ENCODE measurements at places on chromosomes 3 and 15.
A peak's percentile ranks its signal among the peaks of the same experiment; 100 is the strongest.

GRCh38 chr3:138938877-138939560 lies 7.9 kb downstream of the FOXL2 start:
- no peak for DNase-seq

DNA sequence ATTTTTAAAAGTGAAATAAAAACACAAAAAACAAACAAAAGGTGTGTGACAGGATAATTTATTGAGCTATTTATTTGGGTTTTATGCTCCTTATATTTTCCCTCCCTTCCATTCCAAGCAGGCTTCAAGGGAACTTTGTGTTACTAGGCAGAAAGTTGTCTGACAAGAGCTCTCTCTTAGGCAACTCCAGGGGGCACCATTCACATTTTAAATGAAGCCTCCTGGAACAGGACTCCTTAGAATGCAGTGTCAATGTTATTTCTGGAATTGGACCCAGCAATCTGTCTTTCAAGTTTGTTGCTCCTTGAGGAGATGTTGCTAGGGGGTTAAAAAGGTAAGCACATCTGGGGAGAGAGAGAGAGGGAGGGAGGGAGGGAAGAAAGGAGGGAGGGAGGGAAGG lies 5.4 kb upstream of the RFX7 start:
- peak; percentile 8 for DNase-seq

DNA sequence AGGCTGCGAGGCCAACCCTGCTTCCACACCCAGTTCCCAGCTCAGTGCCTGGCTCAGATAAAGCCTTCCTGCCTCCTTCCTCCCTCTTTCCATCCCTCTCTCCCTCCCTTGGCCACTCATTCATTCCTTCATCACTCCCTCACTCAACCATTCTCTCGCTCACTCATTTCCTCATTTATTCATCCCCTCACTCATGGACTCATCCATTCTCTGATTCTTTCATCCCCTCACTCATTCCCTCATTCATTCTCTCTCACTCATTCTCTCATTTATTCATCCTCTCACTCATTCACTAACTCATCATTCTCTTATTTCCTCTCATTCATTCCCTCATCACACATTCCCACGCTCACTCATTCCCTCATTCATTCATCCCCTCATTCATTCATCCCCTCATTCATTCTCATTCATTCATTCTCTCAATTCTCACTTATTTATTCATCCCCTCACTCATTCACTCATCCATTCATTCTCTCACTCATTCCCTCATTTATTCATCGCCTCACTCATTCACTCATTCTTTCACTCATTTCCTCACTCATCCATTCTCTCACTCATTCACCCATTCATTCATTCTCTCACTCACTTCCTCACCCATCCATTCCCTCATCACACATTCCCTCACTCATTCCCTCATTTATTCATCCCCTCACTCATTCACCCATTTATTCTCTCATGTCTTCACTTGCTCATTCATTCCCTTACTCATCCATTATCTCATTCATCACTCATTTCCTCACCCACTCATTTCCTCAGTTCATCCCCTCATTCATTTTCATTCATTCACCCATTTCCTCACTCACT lies 13.2 kb downstream of the ABTB1 start:
- DNase-seq = no peak

GRCh38 chr3:94069194-94069813 lies 6.4 kb downstream of the NSUN3 start:
- no peak for DNase-seq

DNA sequence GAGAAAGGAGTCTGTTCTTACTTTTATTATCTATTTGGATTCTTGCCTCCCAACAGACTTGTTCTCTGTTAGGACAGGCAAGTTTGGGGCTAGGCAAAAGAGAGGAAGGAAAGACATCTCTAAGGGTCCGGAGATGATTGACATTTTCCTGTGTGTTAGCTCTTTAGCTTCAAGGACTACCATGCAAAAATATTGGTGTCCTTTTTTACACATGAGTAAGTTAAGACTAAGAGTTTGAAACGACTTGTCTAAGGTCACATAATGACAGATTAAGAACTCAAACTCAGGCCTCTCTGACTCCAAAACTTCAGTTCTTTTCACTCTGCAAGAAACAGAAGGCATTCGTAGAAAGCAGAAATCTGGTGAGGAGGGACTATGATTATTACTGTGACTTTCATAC lies 5.9 kb downstream of the LMCD1 start:
- no peak for DNase-seq

- no peak for DNase-seq
Measured at GRCh38 chr3:56456117-56456516, 12.2 kb downstream of the ERC2 start.

- DNase-seq = no peak
Measured at GRCh38 chr3:156434921-156435320, 120.0 kb downstream of the SSR3 start.

DNA sequence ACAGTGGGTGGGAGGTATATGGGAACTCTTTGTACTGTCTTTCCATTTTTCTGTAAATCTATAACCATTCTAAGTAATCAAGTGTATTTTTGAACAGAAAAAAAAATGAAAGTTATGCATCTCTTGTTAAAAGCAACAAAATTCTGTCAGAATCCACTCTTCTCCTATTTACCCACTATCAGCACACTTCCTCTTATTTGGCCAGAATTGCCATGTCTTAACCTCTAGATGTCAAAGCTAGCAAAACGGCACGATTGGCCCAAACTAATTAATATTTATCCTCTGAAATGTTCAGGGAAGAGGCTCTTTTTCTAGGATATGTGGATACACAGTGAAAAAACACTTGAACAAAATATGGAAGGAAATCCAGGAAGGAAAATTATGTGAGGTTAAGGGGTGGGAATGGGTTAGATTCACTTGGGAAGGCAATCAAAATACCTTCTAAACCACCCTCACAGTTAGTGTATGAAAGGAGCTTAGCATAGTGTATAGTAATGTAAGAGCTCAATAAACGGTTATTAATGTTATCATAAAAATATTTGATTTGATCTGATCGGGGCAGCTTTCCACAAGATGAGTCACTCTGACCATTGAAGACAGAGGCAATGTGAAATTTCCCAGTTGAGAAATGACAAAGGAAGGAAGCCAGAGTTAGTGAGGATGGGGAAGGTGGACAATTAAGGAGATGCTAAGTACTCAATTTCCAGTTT lies 20.1 kb upstream of the TGFBR2 start:
- DNase-seq = no peak

DNA sequence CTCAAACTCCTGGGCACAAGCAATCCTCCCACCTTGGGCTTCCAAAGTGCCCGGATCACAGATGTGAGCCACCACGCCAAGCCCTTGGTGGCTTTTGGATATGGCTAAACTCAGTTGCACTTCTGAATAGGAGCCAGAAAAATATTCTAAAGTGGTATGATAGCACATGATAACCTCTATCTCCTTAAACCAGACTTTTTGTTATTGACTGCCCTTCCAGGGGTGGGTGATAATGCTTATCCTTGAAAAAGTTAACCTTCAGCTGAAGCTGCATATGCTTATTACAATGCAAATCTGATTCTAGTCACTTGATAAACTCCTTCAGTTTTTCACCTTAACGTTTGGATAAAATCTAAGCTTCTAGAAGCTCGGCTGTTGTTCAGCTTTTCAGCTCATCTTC lies 6.3 kb downstream of the CCNB2 start:
- no peak for DNase-seq

DNA sequence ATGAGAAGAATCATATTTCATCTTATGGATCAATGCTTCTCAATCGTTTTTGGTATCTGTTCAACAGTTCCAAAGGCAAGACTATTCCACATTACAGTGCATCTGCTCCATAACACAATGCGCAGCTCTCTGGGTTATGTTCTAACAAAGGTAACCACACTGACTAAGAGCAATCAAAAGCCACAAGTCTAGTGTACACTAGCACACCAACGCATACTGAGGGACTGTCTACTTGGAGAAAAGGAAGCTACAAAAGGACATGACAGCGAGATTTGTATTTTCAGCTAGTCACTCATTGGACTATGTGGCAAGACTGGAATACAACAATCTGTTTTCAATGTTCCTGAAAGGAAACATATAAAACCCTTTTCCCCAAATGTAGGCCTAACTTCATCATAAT lies 35.8 kb downstream of the SETD2 start:
- no peak for DNase-seq

- no peak for DNase-seq
Measured at GRCh38 chr3:33312361-33312760, 35.1 kb downstream of the FBXL2 start.

DNA sequence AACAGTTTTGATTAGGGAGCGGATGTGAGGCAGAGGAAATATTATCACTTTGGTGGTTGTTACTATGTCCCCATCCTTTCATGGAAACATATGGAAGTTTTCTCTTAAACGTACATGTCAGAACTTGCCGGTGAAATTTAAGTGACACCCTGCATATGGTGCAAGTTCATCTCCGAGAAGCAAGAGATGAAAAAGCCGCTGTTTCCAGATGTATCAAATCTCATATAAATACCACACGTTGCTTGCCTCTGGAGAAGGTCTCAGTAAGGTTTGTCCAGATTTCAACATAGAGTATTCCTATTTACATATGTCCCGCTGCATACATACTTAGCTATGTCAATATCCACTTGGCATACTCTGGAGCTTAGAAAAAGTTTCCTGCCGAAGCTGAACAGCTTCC lies 172.2 kb upstream of the ICE2 start:
- DNase-seq = no peak

- no peak for DNase-seq
Measured at GRCh38 chr3:101950985-101951733, 101.8 kb downstream of the NFKBIZ start.

GRCh38 chr3:126287536-126288241 lies 69.5 kb downstream of the KLF15 start:
- DNase-seq = peak; percentile 43

GRCh38 chr3:98887684-98888083 lies 13.8 kb downstream of the DCBLD2 start:
- no peak for DNase-seq

GRCh38 chr3:10329495-10330015 lies 8.6 kb upstream of the SEC13 start:
- no peak for DNase-seq

- no peak for DNase-seq
Measured at GRCh38 chr3:106172101-106172500, 303.3 kb upstream of the CBLB start.

- DNase-seq = no peak
Measured at GRCh38 chr15:86278586-86278985, 198.9 kb downstream of the AGBL1 start.

- DNase-seq = no peak
Measured at GRCh38 chr3:81920816-81921215, 159.4 kb upstream of the GBE1 start.

GRCh38 chr3:36924744-36925521 lies 19.9 kb downstream of the TRANK1 start:
- no peak for DNase-seq

DNA sequence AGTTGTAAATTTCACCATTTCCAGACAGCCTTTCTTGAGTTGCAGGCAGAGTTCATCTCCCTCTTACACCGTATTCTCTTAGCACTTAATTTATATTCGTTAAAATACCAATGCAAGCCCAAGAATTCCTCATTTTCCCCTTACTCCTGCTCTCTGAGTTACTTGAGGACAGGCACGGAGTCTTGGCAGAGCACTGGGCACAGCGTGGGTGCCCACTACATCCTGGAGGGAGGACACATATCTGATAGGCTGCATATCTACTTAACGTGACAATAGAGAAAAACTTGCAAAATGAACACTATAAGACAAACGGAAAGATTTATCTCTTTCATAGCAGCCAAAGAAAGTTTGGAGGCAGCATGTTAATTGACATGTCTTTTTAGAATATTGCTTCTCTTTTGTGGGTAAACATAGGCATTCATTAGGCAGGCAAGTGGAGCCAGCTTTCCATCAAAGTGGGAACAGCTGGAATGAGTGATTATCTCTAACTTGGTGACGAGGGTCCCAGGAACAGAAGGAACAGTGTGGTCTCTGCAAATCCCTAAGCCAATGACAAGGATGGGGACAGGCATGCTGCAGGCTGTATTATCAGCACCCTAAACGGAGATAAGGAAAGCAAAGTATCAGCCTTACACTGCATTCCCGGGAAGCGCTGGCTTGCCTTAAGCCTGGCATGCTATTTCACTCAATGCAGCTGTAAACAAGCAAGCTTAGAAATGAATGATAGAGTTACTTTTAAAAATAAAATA lies 116.5 kb downstream of the RTP4 start:
- no peak for DNase-seq

GRCh38 chr3:98519351-98519750 lies 3.4 kb downstream of the CLDND1 start:
- DNase-seq = no peak

DNA sequence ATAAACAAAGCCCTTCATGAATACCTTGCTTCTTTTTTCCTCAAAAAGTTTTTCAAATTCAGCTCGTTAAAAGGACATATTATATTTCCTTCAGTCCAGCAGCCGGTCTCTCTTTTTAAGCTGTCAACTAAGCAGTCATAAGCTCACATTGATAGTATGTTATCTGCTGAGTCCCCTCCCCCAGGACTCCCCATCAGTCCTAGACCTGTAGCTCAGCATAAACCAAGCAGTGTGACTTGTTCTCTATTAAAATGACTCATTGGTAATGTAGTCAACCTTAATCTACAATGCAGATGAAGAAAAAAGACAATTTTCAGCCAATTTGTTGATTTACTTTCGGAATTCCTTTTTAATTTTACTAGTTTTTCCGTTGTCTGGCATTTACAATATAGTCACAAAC lies 483.8 kb downstream of the MECOM start:
- no peak for DNase-seq
